ENCODE measurements at places on chromosomes 3 and 15. TPM values are rescaled to one million over a fixed set of nuclear protein-coding genes. Genes with fewer than 3 reads are reported as not detected.

Gene CCR3
- total RNA-seq = not detected

Gene GOLGA6L7
- not detected for total RNA-seq

Gene ZNF662
- total RNA-seq = 35.7 TPM

Gene WNT7A
- total RNA-seq = 10.6 TPM

Gene LRRN1
- 49.1 TPM for total RNA-seq

Gene MORC1
- not detected for total RNA-seq

Gene EPHB1
- total RNA-seq = 36.9 TPM

Gene DAPK2
- 7.2 TPM for total RNA-seq

Gene MOBP
- total RNA-seq = 0.63 TPM

Gene TEX9
- total RNA-seq = 28.2 TPM

Gene TP63
- total RNA-seq = 0.63 TPM

Gene ST3GAL6
- 25.7 TPM for total RNA-seq

Gene ARL14
- not detected for total RNA-seq

Gene ZNF80
- not detected for total RNA-seq

Gene RBP2
- not detected for total RNA-seq

Gene HTR3E
- total RNA-seq = not detected

Gene CXCR6
- total RNA-seq = not detected
